ENCODE measurements at places on chromosomes 11 and 22. TPM values are rescaled to one million over a fixed set of nuclear protein-coding genes. Genes with fewer than 3 reads are reported as not detected.

- H3K4me3 ChIP-seq, result 0 out of 2 replicates have a peak overlapping the region, but pooled peaks have one; percentile 32
- H3K27me3 ChIP-seq, result no peaks in the 10 kb centered on the region
- H3K27ac ChIP-seq, result peak overlapping the region; percentile 76
Observed at GRCh38 chr11:131094827-131095226, 178.5 kb upstream of the SNX19 start.

DNA sequence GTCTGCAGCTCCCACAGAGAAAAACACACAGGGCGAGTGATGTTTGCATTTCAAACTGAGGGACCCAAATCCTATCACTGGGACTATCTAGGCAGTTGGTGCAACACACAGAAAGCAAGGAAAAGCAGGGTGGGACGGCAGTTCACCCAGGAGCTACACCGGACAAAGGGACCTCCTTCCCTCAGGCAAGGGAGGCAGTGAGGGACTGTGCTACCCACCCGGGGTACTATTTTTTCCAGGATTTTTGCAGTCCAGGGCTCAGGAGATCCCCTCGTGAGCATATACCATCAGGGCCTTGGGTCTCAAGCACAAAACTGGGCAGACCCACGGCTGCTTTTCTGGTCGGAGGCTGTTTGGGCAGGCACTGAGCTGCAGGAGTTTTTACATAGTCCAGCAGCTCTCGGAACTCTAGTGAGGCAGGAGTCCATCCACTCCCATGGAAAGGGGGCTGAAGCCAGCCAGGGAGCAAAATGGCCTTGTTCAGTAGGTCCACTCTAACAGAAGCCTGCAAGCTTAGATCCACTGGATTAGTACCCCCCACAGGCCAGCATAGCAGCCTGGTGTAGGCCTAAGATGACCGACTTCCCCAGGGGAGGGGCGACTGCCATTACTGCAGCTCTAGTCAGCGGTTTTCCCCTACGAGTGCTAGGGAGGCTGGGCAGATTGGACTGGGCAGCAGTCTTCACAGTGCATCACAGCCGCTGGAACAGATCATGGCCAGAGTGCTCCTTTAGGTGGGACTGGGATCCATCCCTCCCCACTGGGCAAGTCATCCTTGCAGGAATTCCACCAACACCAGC is 28.2 kb downstream of the CARD18 start:
- H3K36me3 ChIP-seq, result no peaks in the 10 kb centered on the region
- no peak for DNase-seq
- no peak overlapping the region for H3K27ac ChIP-seq
- no peaks in the 10 kb centered on the region for H3K4me1 ChIP-seq
- H3K4me3 ChIP-seq, result no peak overlapping the region

HEPHL1 gene
- total RNA-seq, result not detected

SMC1B gene
- not detected for total RNA-seq

CNTN5 gene
- total RNA-seq, result not detected

All from Karpas-422 (cell line).